ENCODE measurements at places on chromosomes 7 and 10. TPM values are rescaled to one million over a fixed set of nuclear protein-coding genes. Genes with fewer than 3 reads are reported as not detected.
A peak's percentile ranks its signal among the peaks of the same experiment; 100 is the strongest.

The CYP3A4 gene
- total RNA-seq: not detected

- DNase-seq: no peak
Observed at GRCh38 chr10:86681722-86682386, 13.5 kb downstream of the LDB3 start.

The MIOS gene
- 33.3 TPM for total RNA-seq

DNA sequence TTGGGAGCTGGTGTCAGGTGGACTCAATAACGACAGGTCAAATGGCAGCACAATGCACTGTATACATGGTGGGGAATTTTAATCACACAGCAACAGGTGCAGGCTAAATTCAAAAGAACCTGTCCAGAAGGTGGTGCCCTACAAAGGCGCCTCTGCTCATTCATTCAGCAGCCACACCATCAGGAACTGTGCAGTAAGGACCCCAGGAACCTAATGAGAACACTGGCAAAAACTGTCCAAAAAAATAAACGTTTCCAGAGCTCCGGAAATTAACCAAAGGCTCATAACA, 21.9 kb upstream of the CRYGN start:
- DNase-seq: no peak

DNA sequence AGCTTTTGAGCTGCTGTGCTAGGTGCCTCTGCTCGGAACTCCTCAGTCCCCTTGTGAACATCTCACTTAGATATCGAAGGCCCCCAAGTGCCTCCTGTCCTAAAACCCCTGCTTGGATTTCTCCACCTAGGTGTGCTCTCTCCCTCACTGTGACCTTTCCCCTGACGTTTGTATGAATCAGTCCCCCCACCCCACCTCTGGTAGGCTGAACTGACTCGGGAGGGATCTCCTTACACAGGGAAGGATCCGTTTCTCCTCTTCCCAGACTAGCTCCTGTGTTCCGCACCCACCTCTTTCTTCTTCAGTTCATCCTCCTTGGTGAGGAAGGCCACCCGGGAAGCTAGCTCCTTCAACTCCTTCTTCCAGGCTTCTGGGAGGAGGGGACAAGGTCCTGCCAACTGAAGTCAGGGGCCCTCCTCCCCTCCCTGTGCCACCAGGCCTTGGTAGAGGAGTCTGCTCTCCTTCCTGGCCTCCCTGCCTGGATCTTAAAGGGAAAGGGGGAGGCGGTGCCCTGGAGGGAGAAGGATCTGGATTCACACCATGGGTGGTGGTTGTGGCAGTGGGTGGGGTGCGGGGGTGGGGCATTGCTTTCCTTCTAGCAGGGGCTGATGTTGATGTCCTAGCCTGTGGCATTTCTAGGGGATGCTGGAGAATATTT, 6.8 kb downstream of the TBATA start:
- no peak for DNase-seq

The ST8SIA6 gene
- not detected for total RNA-seq

The DENND2A gene
- not detected for total RNA-seq

- peak; percentile 45 for DNase-seq
Observed at GRCh38 chr7:45660201-45660900, 86.2 kb downstream of the ADCY1 start.

The HOXA7 gene
- not detected for total RNA-seq

The DOCK1 gene
- total RNA-seq: 1.5 TPM

The PNLIP gene
- not detected for total RNA-seq

Measured in activated CD4-positive, alpha-beta T cell treated with anti-CD3 and anti-CD28 coated beads, Interleukin-2, amount 10 ng/mL, durations not matched to agents 24 days and 14 days (primary cell).